ENCODE measurements at places on chromosomes 12 and 14.

DNA sequence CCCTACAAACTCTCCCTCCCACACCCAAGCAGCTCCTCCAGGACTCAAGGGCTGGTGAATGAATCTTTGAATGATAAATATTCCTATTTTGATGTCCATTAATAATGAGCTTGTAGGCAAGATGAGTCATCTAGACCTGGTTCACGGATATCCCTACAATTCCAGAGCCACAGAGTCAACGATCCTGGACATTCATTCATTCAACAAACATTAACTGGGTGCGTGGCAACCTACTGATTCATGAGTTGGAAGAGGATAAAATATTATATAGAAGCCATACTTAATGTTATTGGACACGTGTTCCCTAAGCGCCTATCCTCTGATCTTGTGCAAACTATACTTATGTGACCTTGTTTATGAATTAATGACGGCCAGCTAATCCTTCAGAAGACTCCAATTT is 420 bp upstream of the OTUB2 start:
- H3K4me1 ChIP-seq, result peaks cover 45% of the 10 kb centered on the region
- H3K27me3 ChIP-seq, result no peaks in the 10 kb centered on the region
- peaks cover 5% of the 10 kb centered on the region for H3K36me3 ChIP-seq
- DNase-seq, result no peak
- H3K27ac ChIP-seq, result peak overlapping the region; percentile 60

DNA sequence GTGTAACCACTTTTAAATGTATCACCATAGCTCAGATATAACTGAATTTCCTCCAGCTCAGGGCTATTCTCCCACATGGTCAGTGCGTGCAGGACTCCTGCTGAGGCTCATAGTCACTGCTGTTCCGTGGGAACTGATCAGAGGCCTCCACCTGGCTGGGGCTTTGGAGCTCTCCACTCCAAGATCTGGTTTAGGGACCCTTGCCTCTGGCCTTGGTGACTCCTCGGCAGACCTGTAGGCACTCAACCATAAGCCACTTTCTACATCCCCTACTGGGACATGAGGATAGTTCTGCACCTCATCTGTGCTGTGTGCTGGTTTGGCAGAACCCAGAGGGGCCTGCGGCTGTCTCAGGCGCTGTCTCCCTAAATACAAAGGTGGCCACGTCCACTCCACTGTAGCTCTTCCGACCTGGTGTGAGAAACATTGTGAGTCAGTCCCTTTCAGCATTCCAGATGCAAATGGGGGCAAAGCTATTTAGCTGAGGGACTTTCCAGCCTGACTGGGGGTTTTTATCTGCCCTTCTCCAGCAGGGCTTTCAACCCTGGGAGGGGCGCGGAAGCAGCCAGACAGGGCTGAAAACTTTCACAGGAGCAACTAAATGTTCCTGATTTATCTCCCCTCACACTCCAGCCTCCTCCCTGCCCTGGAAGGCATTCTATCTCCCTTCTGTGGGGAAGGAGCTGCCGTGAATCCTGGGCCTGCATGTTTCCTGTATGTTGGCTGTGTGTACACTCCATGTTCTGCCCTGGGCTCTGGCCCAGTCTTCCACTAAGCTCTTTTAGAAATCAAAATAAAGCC is 218.3 kb upstream of the DAAM1 start:
- no peaks in the 10 kb centered on the region for H3K36me3 ChIP-seq
- H3K4me1 ChIP-seq, result no peaks in the 10 kb centered on the region
- no peaks in the 10 kb centered on the region for H3K27me3 ChIP-seq
- no peak overlapping the region for H3K4me3 ChIP-seq

DNA sequence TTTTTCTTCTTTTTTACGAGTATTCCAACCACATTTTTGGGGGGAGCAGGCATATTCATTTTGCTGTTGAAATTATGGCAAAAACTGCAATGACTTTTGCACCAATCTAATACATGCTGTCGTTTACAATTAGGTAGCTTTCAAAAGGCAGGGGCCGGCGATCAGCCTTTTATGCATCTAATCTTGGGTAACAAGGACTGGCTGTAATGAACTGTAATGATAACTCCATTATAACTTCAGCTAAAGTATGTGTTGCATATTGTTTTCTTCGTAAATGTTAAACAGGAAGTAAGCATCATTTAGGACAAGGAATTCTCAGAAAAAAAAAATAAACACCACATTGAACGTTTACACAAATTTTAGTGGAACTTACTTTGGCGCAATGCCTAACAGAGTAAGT is 30.3 kb upstream of the KLRF1 start:
- H3K4me1 ChIP-seq, result peaks cover 59% of the 10 kb centered on the region
- peak overlapping the region; percentile 71 for H3K27ac ChIP-seq
- no peaks in the 10 kb centered on the region for H3K36me3 ChIP-seq
- H3K4me3 ChIP-seq, result peak overlapping the region; percentile 77

- no peak for DNase-seq
- no peaks in the 10 kb centered on the region for H3K4me1 ChIP-seq
- no peaks in the 10 kb centered on the region for H3K36me3 ChIP-seq
- no peak overlapping the region for H3K4me3 ChIP-seq
- H3K27ac ChIP-seq, result no peak overlapping the region
Measured at GRCh38 chr12:23744696-23745095, 204.8 kb downstream of the SOX5 start.

GRCh38 chr14:21120686-21121085 is 19.8 kb downstream of the TMEM253 start:
- no peak overlapping the region for H3K27ac ChIP-seq
- DNase-seq, result no peak

DNA sequence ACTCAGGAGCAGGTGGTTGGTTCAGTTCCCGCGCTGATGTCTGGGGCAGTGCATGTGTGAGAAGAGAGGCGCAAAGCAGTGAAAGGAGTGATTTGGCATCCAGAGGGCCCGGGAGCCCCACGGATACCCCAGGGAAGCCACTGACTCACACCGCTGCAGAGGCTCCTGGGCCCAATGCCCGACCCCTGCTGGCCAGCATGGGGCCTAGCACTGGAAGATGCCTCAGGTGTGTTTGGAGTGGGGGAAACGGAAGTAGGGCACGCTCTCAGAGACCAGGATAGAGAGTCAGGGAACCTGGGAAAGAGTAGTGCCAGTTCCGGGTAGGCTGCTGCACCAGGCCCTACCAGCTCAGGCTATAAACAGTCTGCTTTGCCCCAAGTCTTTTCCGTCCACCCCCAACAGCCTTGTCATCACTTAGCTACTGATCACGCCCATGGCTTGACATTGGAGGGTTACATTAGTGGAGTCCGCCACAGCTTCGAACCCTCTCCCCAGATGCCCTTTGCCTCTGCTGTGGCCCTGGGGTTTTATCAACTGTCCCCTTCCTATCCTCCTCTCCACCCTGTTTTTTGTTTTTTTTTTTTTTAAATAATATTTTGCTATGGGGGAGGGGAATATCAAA is 9.5 kb upstream of the CSAD start:
- peaks cover 14% of the 10 kb centered on the region for H3K4me1 ChIP-seq
- no peak for DNase-seq
- H3K27ac ChIP-seq, result no peak overlapping the region
- no peaks in the 10 kb centered on the region for H3K27me3 ChIP-seq
- H3K36me3 ChIP-seq, result peaks cover 73% of the 10 kb centered on the region

GRCh38 chr12:96041181-96041580 is 5.8 kb upstream of the LTA4H start:
- no peak overlapping the region for H3K4me3 ChIP-seq
- H3K27me3 ChIP-seq, result no peaks in the 10 kb centered on the region
- H3K4me1 ChIP-seq, result peaks cover 12% of the 10 kb centered on the region
- no peak for DNase-seq
- H3K36me3 ChIP-seq, result no peaks in the 10 kb centered on the region

GRCh38 chr14:83860631-83861155 is 1669.3 kb upstream of the FLRT2 start:
- H3K27me3 ChIP-seq, result no peaks in the 10 kb centered on the region
- H3K27ac ChIP-seq, result no peak overlapping the region
- no peak for DNase-seq
- no peak overlapping the region for H3K4me3 ChIP-seq
- no peaks in the 10 kb centered on the region for H3K36me3 ChIP-seq

GRCh38 chr12:131007031-131007739 is 53.5 kb downstream of the ADGRD1 start:
- H3K36me3 ChIP-seq, result no peaks in the 10 kb centered on the region
- no peak overlapping the region for H3K4me3 ChIP-seq
- no peaks in the 10 kb centered on the region for H3K27me3 ChIP-seq
- no peak for DNase-seq

GRCh38 chr14:54300881-54301280 is 95.9 kb upstream of the CDKN3 start:
- DNase-seq, result no peak
- no peak overlapping the region for H3K27ac ChIP-seq
- H3K4me3 ChIP-seq, result no peak overlapping the region
- H3K27me3 ChIP-seq, result peaks cover 8% of the 10 kb centered on the region

DNA sequence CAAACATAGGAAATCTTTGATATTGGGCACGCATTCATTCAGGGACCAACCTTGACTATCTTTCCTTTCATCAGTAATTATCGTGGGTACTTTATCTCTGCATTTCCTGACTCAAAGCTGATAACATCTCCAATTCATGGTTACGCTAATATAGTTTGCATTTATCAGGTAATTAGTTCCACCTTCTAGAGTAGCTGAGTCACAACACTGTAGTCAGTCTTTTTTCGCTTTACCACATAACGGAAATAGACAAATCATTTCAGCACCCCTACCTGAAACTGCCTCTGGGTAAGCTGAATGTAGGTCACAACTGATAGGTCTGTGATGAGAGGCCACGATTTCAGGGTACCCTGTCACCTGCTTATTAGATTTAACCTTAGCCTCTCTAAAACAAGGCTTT is 36.7 kb upstream of the IL22 start:
- peak overlapping the region; percentile 59 for H3K27ac ChIP-seq
- peak; percentile 45 for DNase-seq
- peaks cover 36% of the 10 kb centered on the region for H3K36me3 ChIP-seq
- peaks cover 3% of the 10 kb centered on the region for H3K27me3 ChIP-seq
- H3K4me1 ChIP-seq, result peaks cover 75% of the 10 kb centered on the region
- H3K4me3 ChIP-seq, result peak overlapping the region; percentile 15

GRCh38 chr12:10718279-10718821 is 4.8 kb downstream of the YBX3 start:
- no peak for DNase-seq
- H3K27me3 ChIP-seq, result peaks cover 1% of the 10 kb centered on the region
- peaks cover 40% of the 10 kb centered on the region for H3K36me3 ChIP-seq
- no peak overlapping the region for H3K4me3 ChIP-seq
- no peak overlapping the region for H3K27ac ChIP-seq

GRCh38 chr14:58863661-58864345 is 226.0 kb downstream of the DACT1 start:
- DNase-seq, result no peak
- H3K4me3 ChIP-seq, result no peak overlapping the region
- no peak overlapping the region for H3K27ac ChIP-seq
- no peaks in the 10 kb centered on the region for H3K27me3 ChIP-seq
- no peaks in the 10 kb centered on the region for H3K36me3 ChIP-seq

GRCh38 chr14:61832783-61833182 is 70.6 kb downstream of the SNAPC1 start:
- no peaks in the 10 kb centered on the region for H3K4me1 ChIP-seq
- peaks cover 13% of the 10 kb centered on the region for H3K27me3 ChIP-seq
- no peaks in the 10 kb centered on the region for H3K36me3 ChIP-seq
- no peak overlapping the region for H3K4me3 ChIP-seq
- H3K27ac ChIP-seq, result no peak overlapping the region

DNA sequence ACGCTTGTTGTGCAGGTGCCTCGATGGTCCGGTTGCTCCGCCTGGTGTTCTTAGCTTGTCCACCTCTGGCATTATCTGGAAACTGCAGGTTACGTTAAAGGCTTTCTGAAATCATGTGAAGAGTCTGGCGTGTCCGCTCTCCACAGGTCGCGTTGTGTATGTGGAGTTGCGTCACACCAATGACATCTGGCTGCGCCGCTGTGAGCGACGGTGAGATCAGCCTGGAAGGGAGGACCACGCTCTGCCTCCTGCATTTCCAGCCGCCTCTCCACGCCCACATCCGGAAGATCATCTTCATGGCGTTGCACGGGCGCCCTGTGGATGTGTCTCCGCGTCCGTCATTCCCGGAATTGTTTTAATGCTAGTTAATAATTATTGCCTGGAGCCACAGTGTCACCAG is 50.6 kb upstream of the GALNT9 start:
- H3K4me1 ChIP-seq, result no peaks in the 10 kb centered on the region
- no peak overlapping the region for H3K27ac ChIP-seq
- peaks cover 16% of the 10 kb centered on the region for H3K27me3 ChIP-seq

GRCh38 chr14:90777830-90778485 is 38.3 kb downstream of the TTC7B start:
- no peaks in the 10 kb centered on the region for H3K27me3 ChIP-seq
- H3K36me3 ChIP-seq, result no peaks in the 10 kb centered on the region
- H3K4me1 ChIP-seq, result no peaks in the 10 kb centered on the region
- H3K4me3 ChIP-seq, result no peak overlapping the region
- no peak for DNase-seq
- no peak overlapping the region for H3K27ac ChIP-seq

GRCh38 chr12:87001102-87001501 is 744.9 kb upstream of the MGAT4C start:
- DNase-seq, result no peak
- no peak overlapping the region for H3K27ac ChIP-seq
- no peaks in the 10 kb centered on the region for H3K4me1 ChIP-seq
- no peaks in the 10 kb centered on the region for H3K36me3 ChIP-seq
- no peaks in the 10 kb centered on the region for H3K27me3 ChIP-seq

DNA sequence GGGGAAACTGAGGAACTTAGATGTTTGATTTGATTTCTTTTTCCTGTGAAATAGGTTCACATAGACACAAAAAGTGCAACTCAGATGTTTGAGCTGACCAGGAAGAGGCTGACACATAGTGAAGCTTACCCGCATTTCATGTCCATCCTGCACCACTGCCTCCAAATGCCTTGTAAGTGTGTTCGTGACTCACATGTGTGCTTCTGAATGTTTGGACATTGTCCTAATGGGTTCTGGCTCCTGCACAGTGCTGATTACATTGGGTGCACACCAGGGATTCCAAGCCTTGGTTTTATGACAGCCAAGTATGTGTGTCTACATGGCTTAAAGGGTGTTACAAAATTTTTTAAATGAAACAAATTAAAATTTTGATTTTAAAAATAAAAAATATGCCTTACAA is 137.4 kb downstream of the DAAM1 start:
- no peaks in the 10 kb centered on the region for H3K27me3 ChIP-seq
- no peak overlapping the region for H3K4me3 ChIP-seq
- H3K36me3 ChIP-seq, result no peaks in the 10 kb centered on the region
- no peak overlapping the region for H3K27ac ChIP-seq
- H3K4me1 ChIP-seq, result peaks cover 17% of the 10 kb centered on the region
- DNase-seq, result no peak
